Tongue (tissue), 3 donors: ENCODE measurements at places on chromosomes 16 and 17. TPM values are rescaled to one million over a fixed set of nuclear protein-coding genes. Genes with fewer than 3 reads are reported as not detected.

Gene PARN
- 54.7 TPM for total RNA-seq

Gene TP53TG3B
- total RNA-seq, result not detected

Gene CDH8
- 9.4 TPM for total RNA-seq

DNA sequence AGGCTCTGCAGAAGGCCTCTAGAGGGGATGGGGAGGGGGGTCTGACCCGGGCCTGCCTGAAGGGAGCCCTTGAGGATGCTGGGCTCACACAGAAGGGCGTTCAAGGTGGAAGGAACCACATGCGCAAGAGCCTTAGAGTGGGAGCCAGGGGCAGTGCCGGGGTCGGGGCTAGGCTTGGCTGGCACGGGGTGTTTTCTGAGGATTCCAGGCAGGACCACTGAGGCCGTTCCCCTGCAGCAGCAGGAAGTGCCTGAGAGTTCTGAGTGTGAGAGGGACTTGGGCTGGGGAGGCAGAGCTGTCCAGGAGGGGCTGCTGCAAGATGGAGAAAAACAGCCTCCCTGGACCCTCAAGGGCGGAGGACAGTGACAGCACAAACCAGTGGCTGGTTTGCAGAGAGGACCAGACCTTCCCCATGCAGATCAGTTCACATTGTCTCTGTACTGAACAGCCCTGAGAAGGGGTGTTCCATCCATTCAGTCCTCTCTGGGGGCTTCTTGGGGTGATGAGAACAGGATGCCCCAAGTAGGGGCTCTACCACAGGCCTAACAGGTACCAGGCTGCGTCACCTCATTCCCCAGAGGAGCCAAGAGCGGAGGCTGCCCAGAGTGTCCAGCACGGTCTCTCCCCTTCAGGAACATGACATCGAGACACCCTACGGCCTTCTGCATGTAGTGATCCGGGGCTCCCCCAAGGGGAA is 3.4 kb downstream of the NDRG4 start:
- no peak for DNase-seq

Gene ANKRD40CL
- not detected for total RNA-seq

GRCh38 chr17:11889266-11889665 is 108.0 kb downstream of the ZNF18 start:
- DNase-seq, result no peak

- DNase-seq, result no peak
Observed at GRCh38 chr16:56324406-56324805, 100.9 kb downstream of the AMFR start.

Gene TBC1D3D
- total RNA-seq, result 2.1 TPM
